ENCODE measurements at places on chromosomes 12 and 14.

DNA sequence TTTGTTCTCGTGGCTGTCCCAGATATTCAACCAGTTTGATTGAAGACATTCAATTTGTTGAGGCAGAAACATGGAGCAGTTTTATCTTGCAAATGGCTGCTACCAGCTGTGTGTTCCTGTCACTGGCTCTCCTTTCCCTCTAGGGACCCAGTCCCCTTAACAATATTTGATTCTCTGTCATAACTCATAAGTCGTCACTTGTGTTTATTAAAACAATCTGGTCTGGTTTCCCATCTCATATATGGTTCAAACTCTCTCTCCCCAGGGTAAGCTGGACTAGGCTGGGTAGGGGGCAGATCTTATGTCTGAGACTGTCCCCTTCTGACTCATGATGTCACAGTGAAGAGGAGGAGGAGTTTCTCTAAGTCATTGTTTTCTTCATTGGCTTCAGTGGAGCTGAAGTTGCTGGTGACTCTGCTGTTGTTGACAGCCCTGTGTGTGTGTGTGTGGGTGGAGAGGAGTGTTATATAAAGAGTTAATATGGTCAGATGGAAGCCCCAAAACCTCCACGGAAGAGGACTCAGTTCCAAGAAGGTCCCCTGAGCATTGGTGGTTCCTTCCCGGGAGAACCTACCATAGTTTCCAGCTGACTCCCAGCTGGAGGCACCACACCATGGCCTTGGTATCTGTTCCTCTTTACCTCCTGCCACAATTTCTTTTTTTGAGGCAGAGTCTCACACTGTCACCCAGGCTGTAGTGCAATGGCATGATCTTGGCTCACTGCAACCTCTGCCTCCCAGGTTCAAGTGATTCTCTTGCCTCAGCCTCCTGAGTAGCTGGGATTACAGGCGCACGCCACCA is 16.1 kb upstream of the GNG2 start:
- DNase-seq, result no peak

- no peak for DNase-seq
Observed at GRCh38 chr12:86050010-86050409, 175.9 kb downstream of the NTS start.

- no peak for DNase-seq
Observed at GRCh38 chr14:69518289-69519101, 34.0 kb downstream of the PLEKHD1 start.

GRCh38 chr14:69355154-69355597 is 42.9 kb downstream of the ERH start:
- DNase-seq, result no peak

DNA sequence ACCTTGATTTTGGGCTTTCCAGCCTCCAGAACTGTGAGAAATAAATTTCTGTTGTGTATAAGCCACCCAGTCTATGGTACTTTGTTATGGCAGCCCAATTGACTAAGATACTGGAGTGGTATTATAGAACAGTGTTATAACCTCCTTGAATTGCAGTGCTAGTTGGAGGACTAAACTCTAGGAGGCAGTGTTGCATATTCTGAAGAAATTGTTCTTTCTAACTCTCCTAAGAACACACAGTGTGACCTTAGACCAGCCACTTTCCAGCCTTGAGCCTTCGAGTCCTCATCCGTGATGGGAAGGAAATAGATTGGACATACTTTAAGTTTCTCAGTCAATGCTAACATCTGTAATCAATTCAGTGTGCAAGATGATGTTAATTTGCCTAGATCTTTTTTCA is 22.4 kb upstream of the LRRC10 start:
- DNase-seq, result no peak
